ENCODE measurements at places on chromosomes 16 and 17.

GRCh38 chr17:63578769-63579111 lies 22.0 kb upstream of the TACO1 start:
- DNase-seq = no peak

DNA sequence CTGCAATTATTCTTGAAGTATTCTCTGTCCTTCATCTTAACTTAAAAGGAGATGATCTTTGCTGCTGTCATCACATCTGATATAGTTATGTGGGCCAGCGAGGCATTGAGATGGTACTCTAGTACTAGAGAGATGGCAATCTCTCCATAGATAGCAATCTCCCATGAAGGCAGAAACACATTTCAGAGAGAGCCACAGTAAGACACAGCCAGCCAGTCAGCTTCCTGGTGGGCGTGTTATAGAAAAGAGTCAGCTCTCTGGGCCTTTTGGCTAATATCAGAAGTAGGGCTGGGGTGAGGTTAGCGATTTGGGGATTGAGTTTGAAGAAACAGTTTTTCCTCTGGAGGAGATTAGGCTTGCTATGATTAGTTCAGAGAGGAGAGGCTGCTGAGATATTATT lies 22.6 kb upstream of the EFCAB13 start:
- DNase-seq = no peak

GRCh38 chr17:30253312-30253711 lies 17.8 kb upstream of the SLC6A4 start:
- DNase-seq = no peak

GRCh38 chr17:10125531-10126275 lies 72.7 kb downstream of the GAS7 start:
- no peak for DNase-seq

DNA sequence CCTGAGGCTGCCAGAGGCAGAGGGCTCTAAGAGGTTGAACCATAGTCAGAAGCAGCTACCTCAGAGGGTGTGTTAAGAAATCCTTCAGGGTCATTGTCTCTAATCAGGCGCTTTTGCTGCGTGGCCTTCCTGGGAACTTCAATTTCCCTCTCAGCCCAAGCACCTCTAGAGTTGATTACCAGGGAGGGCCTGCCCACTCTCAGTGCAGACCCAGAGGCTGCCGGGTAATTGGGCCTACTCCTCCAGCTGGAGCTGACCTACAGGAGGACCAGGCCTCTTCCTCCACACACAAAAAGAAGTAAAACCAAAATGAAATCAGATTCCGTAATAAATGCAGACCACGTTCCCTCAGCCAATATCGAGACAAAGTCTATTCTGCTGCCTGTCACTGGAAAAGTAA lies 305.0 kb upstream of the CCL2 start:
- no peak for DNase-seq

- no peak for DNase-seq
Measured at GRCh38 chr16:66432429-66432828, 5.3 kb downstream of the BEAN1 start.

DNA sequence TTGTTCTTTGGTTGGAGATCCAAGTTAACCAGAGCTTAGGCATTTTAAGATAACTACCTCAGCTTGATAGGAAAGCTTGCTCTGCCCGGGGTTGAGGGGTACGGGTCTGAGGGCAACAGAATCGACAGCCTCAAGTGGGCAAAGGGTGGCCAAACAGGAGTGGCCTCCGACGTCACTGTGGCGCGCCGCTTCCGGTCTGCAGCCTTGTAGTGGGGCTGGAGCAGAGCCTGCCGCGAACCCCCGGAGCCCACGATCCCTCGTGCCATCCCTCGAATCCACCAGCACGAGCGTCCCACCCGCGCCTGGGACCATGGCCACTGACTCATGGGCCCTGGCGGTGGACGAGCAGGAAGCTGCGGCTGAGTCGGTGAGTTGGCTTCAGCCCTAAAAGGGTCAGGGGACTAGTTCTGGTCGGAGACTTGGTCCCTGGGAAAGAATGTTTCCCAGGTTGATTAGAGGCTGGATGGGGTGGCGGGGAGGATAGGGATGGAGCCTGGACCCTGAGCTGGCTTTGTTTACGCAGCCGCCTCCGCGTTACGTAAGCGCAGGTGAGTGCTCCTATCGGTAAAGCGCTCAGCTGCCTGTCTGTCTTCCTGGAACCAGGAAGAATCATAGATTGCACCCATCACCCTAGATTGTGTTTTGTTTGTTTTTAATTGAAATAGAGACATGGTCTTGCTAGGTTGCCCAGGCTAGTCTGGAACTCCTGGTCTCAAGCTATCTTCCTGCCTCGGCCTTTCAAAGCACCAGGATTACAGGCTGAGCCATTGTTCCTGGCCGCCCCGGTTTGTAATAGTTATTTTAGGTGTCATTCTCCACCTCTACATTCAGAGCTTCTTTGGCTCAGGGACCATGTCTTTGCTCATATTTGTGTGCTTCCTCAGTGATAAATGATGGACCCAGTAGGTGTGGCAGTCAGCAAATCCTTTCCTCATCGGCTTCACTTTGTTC lies at the start of gene DDX19B:
Gene DDX19B, plus strand, starts transcription at position 199 of the 951 bp plus-strand sequence. Its CDS starts 112 bp downstream, at position 311.
- DNase-seq = peak; percentile 76

DNA sequence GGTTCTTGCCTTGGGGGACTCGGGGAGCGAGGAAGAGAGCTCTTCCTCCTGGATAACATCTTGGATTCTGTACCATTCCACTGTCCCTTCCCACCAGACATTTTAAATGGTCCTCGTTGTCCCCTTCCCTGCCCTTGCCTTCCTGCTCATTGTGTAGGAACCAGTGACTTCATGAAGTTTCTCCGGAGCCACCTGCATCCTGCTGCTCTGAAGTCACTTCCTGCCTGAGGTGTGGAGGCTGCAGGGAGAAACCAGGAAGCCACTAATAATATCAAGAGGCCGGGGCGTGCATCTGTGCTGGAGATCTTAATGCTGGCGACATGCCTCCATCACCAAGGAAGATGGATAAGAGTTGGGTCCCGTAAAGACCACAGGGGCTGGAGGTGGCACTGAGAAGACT lies 6.2 kb upstream of the SLC16A13 start:
- peak; percentile 17 for DNase-seq

DNA sequence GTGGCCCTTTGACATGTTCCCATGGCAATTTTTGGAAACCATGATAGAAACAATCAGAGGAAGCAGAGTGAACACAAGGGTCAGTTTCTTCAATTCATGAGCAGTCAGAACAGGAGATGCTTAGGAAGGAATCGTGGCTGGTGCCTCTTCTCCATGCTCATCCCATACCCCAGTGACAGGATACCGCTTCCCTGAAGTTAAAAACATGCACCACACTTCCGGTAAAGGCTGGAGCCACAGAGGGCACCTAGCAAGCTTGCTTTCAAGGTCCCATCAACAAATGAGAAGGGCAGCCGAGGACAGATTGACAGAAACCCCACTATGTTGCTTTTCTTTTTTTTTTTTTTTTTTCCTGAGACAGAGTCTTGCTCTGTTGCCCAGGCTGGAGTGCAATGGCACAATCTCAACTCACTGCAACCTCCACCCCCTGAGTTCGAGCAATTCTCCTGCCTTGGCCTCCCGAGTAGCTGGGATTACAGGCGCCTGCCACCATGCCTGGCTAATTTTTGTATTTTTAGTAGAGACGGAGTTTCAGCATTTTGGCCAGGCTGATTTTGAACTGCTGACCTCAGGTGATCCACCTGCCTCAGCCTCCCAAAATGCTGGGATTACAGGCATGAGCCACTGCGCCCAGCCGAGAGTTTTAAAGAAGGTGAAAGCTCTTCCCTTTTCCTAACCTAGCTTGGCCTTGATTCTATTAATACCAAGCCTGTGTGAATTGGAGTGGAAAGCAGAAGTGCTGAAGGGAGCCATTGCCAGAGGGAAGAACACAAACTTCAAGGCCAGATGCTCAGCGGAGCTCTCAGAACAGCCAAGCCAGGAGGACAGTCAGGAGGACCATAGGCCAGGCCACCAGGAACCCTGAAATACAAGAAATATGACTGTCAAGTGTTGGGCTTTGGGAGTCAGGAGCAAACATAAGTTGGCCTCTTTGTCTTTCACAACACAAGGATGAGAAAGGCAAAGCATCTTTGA lies 16.6 kb downstream of the GP2 start:
- no peak for DNase-seq

GRCh38 chr17:41442739-41443138 lies 2.0 kb upstream of the KRT38 start:
- no peak for DNase-seq

DNA sequence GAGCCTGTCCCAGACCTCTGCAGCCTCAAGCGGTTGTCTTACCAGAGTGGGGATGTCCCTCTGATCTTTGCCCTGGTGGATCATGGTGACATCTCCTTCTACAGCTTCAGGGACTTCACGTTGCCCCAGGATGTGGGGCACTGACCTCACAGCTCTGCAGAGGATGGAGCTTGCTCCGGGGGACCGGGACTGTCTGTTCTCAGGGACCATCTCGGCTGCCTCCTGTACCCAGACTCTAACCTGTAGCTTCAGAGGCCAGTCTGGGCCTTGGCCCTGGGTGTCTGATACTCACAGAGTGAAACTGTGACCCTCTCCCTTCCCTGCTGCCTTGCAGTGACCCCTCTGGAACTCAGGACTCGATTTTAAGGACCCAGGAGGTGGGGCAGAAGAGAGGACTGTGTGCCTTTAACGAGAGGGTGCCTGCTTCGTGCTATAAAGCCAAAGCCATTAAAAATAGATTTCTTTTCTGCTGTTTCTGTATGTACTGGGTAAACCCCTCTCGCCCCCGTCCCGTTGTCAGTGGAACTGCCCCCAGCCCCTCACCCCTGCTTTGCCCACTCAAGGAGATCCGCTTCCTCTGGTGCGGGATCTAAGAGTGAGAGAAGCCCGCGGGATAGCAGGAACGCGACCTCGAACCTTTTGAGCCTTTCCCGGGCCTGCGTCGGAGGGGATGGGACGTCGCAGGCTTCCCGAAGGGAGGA lies 1.1 kb upstream of the LLGL2 start:
- no peak for DNase-seq

DNA sequence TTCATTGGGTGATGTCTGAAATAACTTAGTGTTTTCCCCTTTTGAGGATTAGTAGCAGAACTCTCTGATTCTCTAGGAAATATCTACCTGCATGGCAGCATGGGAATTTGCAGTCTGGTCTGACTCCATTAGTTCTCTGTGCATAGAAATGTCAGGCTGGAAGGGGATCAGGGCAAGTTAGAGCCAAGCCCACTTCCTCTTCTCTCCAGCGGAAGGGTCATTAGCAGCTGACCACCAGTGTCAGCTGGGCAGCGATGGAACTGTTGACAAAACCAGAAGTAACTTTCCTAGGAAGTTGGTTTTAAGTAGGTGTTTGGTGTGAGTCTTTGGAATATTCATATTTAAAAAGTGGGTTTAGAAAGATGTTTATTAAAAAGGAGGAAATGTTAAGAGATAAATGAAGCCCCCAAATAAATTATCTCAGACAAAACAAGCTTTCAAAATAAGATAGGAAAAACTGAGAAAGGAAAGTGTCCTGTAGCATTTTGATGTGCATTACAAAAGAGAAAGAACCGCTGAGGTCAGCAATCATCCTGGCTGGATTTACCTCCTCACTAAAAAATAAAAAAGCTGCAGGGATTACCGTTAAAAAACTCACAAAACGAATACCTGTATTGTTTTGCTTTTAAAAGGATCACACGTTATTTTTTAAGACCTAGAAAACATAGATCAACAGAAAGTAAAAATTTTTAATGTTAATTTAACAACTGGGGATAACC lies 32.4 kb upstream of the MMD start:
- no peak for DNase-seq

DNA sequence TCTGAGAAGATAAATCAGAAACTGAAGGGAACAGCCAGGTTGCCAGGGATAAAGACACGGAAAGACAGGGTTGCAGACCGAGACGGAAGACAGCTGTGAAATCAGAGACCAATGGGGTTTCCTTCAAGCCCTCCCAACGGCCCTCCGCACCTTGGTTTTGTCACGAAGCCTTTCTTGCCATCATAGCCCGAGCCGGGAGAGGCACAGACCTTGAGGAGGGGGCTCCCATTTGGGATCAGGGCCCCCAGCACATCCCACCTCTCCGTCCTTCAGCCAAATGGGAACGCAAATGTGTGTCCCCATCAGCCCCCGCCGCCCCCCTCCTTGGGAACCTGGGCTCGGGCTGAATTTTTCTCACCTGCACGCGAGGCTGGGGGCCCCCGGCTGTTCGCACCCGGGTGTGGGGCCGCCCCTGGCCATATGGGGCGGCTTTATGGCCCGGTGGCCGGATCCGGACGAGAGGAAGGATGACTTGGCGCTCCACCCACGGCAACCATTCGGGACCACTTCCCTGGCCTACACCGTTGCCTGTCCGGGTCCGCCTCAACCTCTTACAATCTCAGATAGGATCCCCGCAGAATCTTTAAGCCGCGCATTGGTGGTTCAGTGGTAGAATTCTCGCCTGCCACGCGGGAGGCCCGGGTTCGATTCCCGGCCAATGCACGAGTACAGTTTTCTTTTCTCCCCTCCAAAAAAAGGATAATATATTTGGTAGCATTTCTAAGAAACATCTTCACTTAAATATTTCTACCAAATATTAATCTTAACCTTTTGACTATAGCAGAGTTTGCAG lies 1.4 kb upstream of the HES7 start:
- DNase-seq = peak; percentile 71

DNA sequence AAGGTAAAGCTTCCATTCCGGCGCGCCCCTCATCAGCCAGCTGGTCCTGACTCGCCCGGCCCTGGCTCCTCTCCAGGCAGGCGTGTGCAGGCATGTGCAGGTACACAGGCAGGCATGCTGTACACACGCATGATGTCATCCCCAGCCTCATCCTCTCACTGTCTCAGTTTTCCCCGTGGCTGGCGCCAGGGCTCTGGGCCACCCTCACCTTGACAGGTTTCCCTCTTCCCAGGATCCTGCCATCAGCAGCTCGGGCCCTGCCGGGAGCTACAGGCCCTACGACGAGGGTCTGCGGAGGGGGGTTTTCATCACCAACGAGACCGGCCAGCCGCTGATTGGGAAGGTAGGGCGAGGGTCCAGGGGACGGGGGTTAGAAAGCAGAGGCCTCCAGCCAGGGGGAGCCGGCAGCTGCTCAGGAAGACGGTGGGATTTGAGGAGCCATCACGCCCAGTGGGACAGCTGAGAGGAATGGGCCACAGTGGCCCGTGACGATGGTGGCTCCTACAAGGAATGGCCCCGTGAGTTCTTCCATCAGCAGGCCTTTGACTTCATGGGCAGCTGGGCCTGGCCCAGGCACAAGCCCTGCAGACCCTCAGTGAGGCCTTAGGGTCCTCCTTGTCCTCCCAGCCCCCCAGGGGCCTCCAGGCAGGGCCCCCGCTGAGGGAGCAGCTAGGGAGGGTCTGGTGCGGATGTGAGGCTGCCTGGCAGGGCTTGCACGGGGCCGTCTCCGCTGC lies 8.5 kb downstream of the GAA start:
- no peak for DNase-seq

GRCh38 chr16:68470461-68471150 lies 22.3 kb upstream of the SMPD3 start:
- DNase-seq = no peak

- no peak for DNase-seq
Measured at GRCh38 chr17:37750768-37751475, 6.1 kb upstream of the HNF1B start.

- no peak for DNase-seq
Measured at GRCh38 chr16:27402964-27403600, 1.1 kb downstream of the IL21R start.
